ENCODE measurements at places on chromosomes 12 and 14.

- no peak for DNase-seq
Observed at GRCh38 chr12:26119391-26119989, 5.3 kb downstream of the BHLHE41 start.

GRCh38 chr12:108568338-108569154, 6.2 kb downstream of the ISCU start:
- no peak for DNase-seq

DNA sequence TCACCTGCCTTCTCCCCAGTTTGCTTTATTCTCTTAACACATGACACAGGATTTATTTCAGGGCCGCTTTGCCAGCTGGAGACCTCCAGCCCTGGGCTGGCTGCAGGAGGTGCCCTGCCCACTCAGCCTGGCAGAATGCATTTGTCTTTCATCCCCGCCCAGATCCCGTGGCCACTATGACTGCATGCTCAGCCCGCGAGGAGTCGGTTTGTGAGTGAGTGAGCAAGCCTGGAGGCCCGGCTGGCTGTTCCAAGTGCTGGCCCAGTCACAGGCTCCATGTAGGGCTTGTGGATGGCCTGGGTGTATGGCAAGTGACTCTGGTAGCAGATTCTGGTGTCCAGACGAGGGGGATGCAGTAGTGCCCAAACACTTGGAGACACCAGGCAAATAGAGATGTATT, 2.1 kb downstream of the TDP1 start:
- no peak for DNase-seq

GRCh38 chr12:75374971-75375370, 15.9 kb upstream of the GLIPR1L2 start:
- no peak for DNase-seq

- DNase-seq: no peak
Observed at GRCh38 chr12:97027482-97027881, 120.4 kb downstream of the NEDD1 start.

DNA sequence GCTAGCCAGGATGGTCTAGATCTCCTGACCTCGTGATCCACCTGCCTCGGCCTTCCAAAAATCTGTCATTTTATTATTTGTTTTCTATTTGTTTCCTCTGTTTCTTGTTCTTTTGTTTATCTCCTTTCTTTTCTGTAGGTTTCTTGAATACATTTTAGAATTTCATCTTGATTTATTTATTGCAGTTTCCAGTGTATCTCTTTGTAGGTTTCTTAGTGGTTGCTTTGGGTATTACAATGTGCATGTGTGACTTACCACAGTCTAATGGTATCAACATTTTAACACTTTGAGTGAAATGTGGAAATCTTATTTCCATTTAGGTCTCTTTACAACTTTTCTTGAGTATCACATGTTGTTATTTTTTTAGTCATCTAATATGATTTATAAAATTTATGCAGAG, 29.9 kb upstream of the MUCL1 start:
- no peak for DNase-seq

GRCh38 chr12:32334371-32334777, 65.0 kb upstream of the FGD4 start:
- no peak for DNase-seq

DNA sequence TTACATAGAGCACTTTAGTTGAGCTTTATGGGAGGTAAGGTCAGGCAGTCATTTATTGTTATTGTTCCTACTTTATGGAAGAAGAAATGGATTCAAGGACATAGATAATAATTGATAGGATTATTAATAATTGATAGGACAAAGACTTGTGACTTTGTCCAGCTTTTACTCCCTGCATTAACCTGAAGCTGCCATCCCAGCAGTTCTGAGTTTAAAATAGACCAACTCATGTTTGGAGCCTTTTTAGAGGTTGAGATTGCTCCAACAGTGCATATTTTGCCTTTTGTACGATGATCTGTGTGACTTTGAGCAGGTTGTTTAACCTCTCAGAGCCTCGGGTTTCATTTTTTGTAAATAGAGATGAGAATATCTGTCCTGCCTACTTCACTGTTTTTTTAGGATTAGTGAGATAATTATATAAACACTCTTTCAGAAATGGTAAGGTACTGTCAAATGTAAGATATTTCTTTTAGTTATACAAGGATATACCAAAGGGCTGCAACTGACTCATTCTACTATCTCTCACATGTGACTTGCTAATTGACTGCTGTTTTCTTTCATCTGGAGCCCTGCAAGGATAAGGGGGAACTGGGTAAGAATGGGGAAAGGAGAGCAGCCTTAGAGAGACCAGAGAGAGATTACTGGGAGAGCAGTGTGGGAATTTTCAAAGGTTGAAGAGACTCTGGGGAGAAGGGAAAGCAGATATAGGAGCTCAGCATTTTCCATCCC, 15.3 kb downstream of the WDR20 start:
- DNase-seq: no peak

DNA sequence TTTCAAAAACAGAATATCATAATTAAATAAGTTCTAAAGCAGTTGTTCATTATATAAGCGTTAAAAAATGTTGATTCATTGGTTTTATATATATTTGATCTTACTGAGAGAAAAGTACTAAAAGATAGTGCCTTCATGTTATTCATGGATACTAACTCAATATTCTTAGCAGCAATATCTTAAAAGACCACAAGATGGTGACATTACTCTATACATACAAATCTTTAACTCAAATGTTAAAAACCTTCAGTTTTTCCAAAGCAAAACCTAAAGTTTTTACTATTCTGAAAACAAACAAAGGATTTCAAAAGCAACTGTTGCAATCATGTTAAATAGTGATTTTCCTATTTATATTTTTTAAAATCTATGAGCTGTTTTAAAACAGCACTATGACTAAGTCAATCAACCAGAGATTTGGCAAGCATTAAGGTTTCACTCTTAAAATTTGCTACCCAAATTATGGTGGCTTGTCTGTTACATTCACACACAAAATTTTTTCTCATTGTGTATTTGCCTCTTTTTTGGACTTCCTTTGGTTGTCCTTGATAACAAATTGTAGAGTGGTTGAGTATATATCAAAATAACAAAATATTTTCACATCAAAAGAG, 50.1 kb upstream of the RERGL start:
- DNase-seq: no peak

DNA sequence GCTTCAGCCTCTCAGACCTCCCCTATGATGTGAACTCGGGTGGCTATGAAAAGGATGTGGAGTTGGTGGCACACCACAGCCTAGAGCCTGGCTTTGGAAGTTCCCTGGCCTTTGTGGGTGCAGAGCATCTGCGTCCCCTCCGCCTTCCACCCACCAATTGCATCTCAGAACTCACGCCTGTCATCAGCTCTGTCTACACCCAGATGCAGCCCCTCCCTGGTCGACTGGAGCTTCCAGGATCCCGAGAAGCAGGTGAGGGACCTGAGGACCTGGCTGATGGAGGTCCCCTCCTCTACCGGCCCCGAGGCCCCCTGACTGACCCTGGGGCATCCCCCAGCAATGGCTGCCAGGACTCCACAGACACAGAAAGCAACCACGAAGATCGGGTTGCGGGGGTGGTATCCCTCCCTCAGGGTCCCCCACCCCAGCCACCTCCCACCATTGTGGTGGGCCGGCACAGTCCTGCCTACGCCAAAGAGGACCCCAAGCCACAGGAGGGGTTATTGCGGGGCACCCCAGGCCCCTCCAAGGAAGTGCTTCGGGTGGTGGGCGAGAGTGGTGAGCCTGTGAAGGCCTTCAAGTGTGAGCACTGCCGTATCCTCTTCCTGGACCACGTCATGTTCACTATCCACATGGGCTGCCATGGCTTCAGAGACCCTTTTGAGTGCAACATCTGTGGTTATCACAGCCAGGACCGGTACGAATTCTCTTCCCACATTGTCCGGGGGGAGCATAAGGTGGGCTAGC, 7.0 kb upstream of the RPS26 start:
- DNase-seq: no peak

DNA sequence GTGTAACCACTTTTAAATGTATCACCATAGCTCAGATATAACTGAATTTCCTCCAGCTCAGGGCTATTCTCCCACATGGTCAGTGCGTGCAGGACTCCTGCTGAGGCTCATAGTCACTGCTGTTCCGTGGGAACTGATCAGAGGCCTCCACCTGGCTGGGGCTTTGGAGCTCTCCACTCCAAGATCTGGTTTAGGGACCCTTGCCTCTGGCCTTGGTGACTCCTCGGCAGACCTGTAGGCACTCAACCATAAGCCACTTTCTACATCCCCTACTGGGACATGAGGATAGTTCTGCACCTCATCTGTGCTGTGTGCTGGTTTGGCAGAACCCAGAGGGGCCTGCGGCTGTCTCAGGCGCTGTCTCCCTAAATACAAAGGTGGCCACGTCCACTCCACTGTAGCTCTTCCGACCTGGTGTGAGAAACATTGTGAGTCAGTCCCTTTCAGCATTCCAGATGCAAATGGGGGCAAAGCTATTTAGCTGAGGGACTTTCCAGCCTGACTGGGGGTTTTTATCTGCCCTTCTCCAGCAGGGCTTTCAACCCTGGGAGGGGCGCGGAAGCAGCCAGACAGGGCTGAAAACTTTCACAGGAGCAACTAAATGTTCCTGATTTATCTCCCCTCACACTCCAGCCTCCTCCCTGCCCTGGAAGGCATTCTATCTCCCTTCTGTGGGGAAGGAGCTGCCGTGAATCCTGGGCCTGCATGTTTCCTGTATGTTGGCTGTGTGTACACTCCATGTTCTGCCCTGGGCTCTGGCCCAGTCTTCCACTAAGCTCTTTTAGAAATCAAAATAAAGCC, 218.3 kb upstream of the DAAM1 start:
- DNase-seq: no peak

Data from GF-D8 (cell line).